CD4-positive, alpha-beta T cell treated with Interleukin-6 at 100 ng/mL for 8 hours (primary cell): ENCODE measurements at places on chromosomes 2 and 18.
A peak's percentile ranks its signal among the peaks of the same experiment; 100 is the strongest.

GRCh38 chr2:163493359-163494298 is 242.2 kb downstream of the FIGN start:
- DNase-seq = no peak

- no peak for DNase-seq
These were observed 168.7 kb upstream of the RASGRP3 start for GRCh38 chr2:33307659-33308270.

GRCh38 chr2:106982350-106982749 is 96.4 kb upstream of the ST6GAL2 start:
- no peak for DNase-seq

DNA sequence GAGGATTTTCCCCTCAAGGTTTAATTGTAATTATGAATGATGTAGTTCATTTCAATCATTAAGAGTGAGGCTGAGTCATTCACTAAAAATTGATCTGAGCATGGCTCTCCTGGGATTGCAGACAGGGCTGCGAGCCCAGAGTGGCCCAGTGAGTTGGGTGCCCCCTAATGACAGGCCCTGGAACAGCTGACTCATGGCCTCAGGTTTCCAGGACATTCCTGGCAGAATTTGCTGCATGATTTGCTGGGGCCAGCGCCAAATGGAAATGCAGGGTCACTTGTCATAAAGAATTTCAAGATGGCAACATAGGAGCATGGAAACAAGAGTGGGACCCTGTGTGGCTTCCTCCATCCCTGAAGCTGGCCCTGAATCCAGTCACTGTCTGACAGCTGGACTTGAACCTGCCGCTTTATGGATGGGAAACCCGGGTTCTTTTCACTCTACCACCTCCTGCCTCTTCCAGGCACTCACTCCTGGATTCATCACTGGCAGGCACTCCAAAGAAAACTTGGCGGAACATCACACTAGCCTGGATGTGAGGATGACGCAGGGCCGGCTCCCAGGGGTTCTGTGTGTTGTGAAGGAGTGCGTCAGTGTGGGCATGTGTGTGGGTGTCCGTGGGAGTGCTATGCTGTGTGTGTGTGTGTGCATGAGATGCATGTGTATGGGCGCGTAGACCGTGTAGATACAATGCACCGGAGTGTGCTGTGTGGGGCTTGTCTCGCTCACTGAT is 15.2 kb downstream of the OTOF start:
- DNase-seq = no peak

- DNase-seq = no peak
These were observed 9.1 kb upstream of the TEX51 start for GRCh38 chr2:126889496-126890135.

DNA sequence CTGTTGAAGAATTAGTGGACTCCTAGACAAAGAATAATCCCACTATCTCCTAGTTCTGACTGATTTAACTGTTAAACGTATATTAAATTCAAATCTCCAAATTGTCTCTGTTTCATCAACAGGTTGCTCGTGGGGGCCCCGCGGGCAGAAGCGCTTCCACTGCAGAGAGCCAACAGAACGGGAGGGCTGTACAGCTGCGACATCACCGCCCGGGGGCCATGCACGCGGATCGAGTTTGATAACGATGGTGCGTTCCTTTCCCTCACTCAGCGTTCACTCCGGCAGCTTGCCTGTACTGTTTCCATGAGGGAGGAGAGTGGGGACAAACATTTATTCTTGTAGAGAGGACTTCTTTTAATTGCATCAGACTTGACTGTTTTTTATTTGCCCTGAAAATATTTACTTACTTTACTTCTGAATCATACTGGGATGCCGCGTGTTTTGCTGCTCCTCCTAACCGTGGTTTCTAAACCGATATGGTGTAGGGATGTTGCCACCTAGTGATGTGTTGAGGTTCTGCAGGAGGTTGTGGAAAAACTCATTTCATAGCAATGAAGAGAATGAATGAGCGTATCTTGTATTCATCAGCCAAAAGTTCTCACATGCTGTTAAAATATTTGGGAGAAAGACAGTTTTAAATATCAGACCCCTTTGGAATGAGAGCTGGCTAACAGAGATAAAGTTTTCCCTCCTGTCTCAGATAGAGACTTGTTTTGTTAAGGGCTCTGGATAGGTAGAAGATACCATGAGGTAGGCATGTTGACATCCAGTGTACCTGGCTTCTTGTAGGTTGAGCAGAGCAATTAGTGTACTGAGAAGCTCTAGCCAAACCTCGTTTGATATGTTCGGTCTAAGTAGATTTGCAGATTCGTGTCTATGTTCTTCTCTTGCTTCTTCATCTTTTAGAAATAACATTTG is 38.3 kb downstream of the ITGA6 start:
- DNase-seq = peak; percentile 80

DNA sequence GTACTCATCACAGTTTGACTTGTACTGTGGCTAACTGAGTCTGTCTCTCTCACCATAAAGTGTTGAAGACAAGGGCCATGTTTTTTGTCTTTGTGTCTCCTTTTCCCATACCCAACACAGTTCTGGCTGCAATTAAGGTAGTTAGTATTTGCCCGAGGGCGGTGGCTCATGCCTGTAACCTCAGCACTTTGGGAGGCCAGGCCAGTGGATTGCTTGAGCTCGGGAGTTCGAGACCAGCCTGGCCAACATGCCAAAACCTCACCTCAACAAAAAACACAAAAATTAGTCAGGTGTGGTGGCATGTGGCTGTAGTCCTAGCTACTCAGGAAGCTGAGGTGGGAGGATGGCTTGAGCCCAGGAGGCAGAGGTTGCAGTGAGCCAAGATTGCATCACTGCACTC is 6.9 kb upstream of the KIF3C start:
- DNase-seq = no peak

DNA sequence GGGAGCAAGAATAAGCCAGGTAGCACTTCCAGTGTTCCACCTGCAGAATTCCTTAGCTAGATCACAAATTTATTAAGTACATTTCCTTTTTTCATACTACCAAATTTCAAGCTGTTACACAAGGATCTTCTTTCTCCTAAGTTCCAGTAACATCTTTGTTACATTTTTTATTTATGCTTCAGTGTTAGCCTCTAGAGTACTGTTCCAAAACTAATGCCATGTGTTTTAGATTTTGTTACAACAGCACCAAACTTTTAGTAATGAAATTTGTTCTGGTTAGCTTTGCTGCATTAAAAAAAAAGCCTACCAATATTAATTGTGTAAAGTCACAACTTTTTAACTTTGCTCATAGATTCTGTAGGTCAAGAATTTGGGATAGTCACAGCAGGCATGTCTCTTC is 161.1 kb downstream of the CAMKMT start:
- DNase-seq = no peak

DNA sequence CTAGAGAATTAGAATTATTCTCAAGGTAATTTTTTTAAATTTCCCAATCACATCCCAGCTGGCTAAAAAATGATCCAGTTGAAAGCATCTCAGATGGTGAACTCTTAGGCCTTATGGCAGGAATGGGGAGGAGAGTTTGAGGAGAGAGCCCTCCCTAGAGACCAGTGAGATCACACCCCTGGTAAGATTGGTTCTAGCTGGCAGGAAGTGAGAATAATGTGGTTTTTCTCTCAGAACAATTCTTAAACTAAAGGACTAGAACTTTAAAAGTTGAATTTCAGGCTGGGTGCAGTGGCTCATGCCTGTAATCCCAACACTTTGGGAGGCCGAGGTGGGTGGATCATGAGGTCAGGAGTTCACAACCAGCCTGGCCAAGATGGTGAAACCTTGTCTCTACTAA is 120.2 kb downstream of the MYO3B start:
- no peak for DNase-seq

DNA sequence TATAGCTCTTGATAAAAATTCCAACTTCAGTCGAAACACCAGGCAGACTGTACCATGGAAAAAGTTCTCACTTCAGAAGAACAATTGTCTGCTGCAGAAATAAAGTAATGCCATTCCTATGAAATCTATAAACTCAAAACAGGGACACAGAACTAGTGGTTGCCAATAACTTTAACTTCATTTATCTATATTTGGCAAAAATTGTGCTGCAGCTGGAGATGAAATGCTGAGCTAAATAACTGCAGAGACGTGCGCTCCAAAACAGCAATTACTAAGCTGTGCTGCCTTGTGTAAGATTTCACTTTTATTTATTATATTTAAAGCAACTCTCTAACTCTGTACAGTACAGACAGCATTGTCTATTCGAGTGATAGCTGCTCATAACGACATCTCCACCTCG is 540.1 kb upstream of the ID2 start:
- no peak for DNase-seq

GRCh38 chr2:201450954-201451291 is 335 bp downstream of the TRAK2 start:
- DNase-seq = no peak

- no peak for DNase-seq
These were observed 1118.3 kb upstream of the DDX18 start for GRCh38 chr2:116696223-116696622.

DNA sequence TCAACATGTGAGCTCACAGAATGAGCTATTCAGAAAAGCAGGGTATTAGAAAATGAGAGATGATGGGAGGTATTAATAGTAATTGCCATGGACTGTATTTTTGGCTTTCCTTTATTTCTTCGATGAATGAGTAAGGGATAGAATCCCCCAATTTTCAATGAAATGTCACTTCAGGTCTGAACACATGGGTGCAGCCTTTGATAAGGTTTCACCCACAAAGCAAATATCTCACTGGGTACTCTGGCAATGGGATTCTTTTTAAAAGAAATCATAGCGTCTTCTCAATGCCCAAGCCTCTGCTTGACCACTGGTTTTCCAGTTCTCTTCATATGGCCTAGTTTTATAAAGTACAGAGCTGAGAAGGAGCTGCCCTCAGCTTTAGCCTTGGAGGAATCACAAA is 610.5 kb upstream of the FANCL start:
- no peak for DNase-seq

DNA sequence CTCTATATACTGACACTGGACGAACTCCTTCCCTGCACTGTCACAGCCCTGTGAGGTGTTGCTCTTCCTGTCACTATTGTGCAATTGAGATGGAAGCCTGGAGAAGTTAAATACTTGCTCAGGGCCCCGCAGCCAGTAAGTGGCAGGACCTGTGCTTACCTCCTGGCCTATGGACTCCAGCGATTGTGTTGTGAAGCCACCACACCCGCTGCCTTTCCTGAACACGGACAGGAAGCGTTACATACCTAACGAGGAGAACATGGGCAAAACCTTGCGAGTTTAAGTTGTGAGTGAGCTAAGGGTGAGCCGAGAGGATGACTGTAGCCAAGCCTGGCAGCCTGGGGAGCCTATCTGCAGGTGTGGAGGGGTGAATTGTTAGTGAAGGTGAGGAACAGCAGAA is 26.1 kb downstream of the RAB31 start:
- DNase-seq = no peak

DNA sequence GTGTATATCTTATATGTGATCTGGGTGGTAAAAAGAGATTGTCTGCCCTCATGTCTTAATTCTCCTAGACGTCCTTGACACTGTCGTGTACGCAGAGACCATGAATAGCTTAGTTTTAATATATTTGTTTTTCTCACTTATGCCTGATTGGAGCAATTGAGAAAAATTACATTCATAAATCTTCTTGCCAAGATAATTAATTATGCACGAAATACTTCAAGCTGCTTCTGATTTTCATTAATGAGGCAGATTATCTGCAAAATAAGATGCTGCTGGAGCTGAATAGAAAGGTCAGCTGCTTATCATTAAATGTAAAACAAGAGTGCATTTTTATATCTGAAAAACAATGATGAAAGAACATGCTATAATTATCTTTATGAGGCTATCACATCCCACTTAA is 95.9 kb downstream of the CCDC141 start:
- no peak for DNase-seq

GRCh38 chr2:201558665-201559064 is 84.6 kb downstream of the TMEM237 start:
- DNase-seq = no peak

DNA sequence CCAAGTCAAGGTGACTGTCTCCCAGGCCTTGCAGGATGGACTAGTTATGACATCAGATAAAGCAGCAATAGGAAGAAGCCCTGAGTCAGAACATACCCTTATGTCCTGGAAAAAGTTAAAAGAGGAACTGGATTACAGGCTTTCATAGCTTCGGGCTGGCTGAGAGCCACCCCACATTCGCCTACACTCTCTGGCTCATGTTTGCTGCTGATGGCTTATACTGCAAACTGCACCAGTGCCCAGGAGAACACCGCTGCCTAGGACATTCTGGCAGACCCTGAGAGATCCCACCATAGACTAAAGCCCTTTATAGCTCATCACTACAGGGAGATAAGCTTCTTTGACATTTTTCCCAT is 20.3 kb downstream of the SLC8A1 start:
- DNase-seq = no peak

- no peak for DNase-seq
These were observed 228.7 kb upstream of the SIX2 start for GRCh38 chr2:45237850-45238542.

- DNase-seq = no peak
These were observed 70.5 kb upstream of the IGFBP5 start for GRCh38 chr2:216765761-216766262.

- DNase-seq = no peak
These were observed 75.0 kb upstream of the HAAO start for GRCh38 chr2:42867093-42868065.

- no peak for DNase-seq
These were observed 75.4 kb upstream of the ZEB2 start for GRCh38 chr2:144595279-144595678.

DNA sequence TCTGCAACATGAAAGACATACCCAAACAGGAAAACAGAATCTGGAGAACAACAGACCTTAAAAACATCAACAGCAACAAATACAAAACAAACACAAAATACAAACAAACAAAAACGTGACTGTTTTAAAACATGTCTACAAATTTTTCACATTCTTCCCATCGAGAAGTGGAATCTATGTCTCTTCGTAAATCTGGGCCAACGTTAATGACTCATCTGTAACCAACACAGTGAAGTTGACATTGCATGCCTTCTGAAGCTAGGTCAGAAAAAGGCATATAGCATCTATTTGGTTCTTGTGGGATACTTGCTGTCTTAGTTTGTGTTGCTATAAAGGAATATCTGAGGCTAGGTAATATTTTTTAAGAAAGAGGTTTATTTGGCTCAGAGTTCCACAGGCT is 269.0 kb upstream of the FBXO11 start:
- DNase-seq = no peak

GRCh38 chr18:51123936-51124486 is 73.5 kb downstream of the MEX3C start:
- no peak for DNase-seq

DNA sequence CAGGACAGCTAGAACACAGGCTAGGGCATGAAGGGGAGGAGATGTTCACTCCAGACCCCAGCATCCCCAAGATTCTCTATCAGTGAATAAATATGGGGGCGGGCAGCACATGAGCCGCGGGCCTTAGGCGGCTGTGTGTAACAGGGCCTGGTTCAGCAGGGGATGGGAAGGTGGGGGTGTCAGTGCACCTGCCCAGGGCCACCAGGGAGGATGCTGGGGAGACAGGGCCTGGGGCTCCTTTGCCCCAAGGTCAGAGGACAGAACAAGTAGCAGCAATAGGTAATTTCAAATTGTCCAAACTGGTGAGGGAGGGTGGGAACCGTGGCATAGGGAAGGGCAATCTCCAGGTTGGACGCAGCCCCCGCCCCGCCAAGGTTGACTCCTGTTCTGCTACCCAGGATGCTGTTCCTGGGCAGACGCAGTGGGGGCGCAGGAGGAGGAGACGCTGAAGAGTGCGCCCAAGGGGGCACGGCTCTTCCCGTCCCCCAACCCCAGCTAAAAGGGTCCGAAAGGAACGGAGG is 16.2 kb downstream of the CYP26B1 start:
- no peak for DNase-seq
